Midbrain (tissue), 1 donor: ENCODE measurements at places on chromosomes 5 and 9.
A peak's percentile ranks its signal among the peaks of the same experiment; 100 is the strongest.

- DNase-seq: no peak
Measured at GRCh38 chr5:122054266-122054665, 23.8 kb downstream of the LOX start.

GRCh38 chr5:56710826-56711590, 104.3 kb upstream of the MAP3K1 start:
- no peak for DNase-seq

- DNase-seq: no peak
Measured at GRCh38 chr9:110429453-110429852, 91.8 kb upstream of the TXNDC8 start.

- no peak for DNase-seq
Measured at GRCh38 chr5:14467886-14468285, 113.7 kb upstream of the OTULINL start.

DNA sequence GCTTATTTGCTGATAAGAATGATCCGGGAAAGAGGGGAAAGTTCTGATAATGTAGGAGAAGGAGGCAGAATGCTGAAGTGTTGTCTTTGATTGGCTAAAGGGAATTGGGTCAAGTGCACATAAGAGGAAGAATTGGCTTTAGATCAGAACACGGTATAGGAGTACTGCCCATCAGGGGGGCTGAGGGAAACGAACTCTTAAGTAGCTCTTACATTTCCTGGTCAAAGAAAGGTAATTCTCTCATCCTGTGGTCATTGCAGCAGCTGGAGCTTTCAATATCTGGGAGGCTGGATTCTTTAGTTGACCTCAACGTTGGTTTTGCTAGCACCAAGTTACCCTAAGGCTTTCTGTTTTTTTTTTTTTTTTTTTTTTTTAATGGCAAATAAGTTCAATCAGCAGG, 178.7 kb upstream of the NR3C1 start:
- DNase-seq: no peak

DNA sequence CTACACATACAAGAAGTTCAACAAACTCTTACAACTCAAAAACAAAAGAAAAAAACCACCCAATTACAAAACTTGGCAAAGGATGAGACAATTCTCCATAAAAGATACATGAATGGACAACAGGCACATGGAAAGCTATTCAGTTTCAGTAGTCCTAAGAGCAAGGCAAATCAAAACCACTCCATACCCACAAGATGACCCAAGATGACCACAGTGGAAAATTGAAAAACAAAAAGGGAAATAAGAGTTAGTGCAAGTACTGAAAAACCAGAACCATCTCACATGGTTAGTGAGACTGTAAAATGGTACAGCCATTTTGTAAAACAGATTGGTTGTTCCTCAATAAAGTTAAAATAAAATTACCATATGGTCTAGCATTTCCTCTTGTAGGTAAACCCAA, 287.1 kb upstream of the CDH9 start:
- DNase-seq: no peak

DNA sequence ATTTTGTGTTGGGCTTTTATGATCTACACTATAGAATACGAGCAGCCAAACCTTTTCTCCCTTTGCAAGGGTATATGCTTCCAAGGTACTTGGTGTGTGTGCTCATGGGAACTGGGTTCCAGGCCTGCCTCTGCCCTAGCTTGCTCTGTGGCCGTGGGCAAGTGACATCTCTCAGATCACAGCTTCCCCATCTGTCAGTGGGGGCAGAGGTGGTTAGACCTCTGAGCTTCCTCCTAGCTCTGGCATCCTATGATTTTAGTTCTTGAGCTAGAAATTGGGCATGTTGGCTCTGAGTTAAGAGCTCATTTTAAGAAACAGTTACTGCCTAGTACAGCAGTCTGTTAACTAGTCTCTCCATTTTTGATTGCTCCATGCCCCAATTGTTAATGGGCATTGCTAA, 12.5 kb upstream of the CCNJL start:
- DNase-seq: no peak

GRCh38 chr5:16486711-16487111, 21.1 kb upstream of the ZNF622 start:
- no peak for DNase-seq

DNA sequence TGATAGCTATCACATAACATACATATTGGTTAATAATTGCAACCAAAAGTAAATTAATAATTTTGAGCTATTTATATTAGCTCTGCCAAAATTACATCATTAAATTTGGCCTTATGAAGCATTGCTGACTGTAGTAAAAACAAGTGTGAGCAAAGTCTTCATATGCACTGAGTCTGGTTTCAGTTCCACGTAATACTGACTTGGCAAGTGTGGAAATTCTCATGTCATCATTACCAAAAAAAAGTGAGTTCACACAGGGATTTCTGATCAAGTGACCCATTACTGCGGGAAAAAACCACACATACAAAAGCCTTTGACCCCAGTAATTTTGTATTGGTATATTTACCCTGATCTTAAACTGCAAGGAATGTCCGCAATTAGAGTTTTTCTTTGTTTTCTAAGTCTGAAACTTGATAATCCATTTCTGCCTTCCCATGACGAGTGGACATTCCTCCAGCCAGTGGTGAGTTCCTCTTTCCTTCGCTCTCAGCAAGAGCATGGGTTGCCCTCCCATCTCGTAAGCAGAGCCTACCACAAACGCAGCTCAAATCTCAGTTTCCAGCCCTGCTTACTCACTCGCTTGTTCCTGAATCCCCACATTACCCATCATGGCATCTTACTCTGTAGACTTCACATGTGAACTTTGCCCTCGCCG, 220.2 kb upstream of the DMRT1 start:
- DNase-seq: no peak

GRCh38 chr5:129978270-129978669, 74.0 kb downstream of the CHSY3 start:
- no peak for DNase-seq

GRCh38 chr5:181133083-181133482, 2.1 kb upstream of the OR2V1 start:
- DNase-seq: no peak

DNA sequence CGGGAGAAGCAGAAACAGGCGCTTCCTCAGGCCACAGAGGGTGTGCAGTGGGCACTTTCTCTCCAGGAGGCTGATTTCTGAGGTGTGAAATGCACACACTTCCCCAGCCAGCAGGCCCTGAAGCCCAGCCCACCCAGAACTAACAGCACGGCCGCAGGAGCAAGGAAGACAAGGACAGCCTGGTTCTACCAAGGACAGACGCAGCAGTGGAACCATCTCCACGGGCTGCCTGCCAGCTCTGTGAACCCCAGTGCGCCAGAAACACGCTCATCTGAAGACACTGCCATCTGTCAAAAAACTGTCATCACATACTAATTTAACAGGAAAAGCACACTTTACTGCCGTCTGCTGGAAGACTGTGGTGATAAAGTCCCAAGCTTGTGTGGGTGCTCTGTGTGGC, 40.7 kb downstream of the MAPK9 start:
- DNase-seq: no peak

DNA sequence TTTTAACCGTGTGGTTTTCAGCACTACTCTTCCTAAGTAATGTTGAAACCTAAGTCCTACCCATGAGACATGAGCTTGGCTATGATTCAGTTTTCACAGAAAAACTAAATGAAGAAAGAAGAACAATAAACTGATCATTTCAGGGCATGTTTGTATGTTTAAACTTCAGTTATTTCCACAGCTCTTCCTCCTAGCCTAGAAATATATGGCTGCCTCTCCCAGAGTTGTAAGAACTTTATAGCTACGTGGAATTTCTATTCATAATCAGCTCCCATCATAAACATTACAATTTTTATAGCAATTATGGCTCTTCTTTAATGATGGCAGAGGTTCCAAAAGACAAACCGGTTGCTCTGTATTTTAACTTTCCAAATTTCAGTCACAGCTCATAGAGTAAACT, 314.7 kb upstream of the ADAMTSL1 start:
- no peak for DNase-seq

- DNase-seq: no peak
Measured at GRCh38 chr5:76522103-76522935, 100.9 kb downstream of the F2RL2 start.

- DNase-seq: no peak
Measured at GRCh38 chr9:135772702-135773493, 70.9 kb downstream of the KCNT1 start.

DNA sequence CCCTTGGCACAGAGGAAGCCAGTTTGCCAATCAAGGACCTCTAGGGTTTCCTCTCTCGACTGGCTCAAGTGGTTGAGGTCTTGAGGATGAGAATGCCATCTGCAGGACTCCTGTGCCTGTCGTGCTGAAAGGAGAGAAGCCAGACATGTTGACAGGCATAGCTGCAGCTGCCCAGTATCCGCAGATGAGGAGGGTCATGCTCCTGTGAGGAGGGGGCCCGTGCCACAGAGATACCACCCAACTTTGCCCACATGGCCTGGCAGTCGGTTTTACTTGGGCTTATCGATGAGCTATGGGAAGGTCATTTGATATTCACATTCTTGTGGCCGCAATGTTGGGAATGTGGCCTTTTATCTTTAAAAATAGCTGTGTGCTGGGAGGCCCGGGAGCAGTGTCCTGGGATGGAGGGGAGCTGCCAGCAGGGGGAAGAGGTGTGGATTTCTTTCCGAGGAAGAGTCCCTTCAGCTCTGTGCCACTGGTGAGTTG, 17.4 kb downstream of the FRMPD1 start:
- DNase-seq: no peak

DNA sequence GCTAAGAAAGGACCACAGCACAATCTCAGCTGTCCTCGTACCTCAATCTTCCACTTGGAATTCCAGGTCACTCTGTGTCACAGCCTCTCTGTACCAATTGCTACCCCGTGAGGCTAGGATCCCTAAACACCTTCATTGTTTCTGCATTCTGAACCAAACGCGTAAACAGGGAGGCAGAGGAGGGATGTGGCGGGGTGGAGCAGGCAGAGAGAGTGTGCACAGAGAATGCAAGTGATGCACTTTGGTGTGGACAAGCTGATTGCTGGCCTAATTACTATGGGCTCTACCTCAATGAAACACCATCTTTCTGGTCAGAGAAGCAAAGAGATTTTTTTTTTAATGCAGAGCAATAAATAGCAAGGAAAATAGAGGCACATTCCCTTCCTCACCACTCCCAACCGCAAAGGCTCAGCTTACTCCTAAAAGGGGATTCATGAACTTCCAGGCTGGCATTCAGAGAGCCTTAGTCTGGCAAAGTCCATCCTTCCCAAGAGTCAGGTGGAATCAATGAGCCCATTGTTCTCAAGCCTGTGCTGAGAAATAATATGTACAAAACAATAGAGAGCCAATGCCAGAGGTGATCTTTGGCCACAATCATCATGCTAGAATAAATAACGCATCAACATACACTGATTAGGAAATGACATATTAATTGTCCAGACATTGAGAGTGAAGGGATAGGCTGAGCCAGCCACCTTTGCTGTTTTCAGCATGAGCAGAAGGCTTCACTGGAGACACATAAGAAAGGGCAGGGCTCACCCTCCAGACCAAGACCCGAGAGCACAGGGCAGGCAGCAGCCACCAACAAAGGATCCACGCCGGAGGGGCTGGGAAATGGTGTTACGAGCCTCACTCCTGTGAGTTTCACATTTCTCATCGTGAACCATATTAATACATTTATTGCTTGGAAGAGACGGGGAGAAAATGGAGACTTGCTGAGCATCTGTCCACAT, 278.8 kb downstream of the ENC1 start:
- DNase-seq: no peak

DNA sequence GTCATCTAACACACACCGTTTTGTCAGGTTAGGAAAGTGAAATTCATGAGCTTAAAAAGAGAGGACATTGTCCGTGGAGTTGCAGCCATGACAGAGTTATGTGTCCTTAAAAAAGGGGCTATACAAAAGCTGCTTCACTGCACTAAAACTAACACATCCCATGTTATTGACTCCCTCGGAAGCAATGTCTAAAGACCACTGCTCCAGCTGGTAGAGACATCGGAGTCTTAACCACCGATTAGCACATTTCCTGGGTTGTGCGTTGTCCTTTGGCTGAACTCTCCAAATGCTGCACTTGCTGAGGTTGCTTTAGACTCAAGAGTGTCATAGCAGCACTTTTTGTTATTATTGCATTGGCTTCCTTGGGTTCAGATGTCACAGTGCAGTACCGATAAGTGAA, 128.3 kb upstream of the C9orf72 start:
- no peak for DNase-seq

GRCh38 chr9:98888801-98889421, 54.8 kb upstream of the COL15A1 start:
- DNase-seq: no peak

DNA sequence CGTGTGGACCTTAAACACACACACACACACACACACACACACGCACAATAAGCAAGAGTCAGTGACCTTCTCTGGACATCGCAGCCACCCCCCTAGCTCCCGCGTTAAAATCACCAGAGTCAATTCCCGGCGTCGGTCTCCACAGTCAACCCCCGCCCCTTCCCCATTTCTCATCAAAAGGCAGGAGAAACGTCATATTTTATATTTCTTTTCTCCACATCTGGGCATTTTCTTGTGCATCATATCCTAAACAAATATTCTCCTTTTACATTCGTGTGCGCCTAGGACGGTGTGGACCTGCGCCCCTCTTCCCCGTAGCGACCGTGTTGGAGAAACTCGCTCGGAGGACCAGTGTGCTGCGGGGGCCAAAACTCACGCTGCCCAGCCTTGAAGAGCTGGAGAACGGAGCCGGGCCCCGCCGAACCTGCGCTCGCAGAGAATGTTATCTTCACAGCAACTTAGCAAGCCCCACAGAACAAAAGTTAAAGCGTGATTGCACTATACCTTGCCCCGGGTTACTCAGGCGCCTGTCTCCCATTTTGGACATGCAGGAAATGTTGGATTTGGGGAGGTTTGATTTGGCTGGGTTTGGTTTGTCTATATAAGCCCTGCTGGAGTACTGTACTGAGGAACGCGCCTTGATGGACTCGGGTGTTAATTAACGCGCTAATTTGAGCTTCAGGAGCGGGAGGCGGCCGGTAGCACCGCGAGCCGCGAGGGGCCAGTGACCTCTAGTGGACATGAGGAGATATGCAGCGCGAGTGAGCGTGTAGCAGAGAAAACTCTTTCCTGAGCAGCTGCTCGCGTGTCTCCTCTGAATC, 192.4 kb downstream of the MEF2C start:
- peak; percentile 90 for DNase-seq

- DNase-seq: peak; percentile 78
Measured at GRCh38 chr5:174935854-174936474, 211.6 kb downstream of the MSX2 start.

DNA sequence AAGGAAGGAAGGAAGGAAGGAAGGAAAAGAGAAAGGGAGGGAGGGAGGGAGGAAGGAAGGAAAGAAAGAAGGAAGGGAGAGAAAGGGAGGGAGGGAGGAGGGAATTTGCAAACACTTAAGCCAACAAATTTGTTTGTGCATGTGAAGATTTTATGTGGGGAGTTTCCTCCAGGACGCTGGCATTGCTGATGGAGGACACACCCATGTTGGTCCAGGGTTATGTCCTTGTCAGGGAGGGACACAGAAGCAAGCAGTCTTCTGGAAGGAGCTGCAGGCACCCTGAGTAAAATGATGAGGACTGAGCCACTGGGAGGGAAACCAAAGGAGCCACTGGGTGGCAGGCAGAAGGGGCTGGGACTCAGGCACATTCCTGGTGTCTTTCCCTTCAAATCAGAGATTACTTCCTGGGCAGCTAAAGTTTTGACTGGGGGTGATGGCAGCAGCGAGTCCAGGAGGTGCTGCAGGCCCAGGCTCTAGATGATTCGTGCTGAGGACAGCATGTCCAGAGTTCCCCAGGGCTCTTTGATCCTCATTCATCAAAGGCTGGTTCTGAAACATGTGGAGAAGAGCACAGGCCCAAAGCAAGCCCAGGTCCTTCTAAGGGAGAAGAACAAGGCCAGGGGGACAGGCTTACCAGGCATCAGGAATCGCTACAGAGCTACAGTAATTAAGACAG, 109.2 kb downstream of the PAX5 start:
- no peak for DNase-seq
